Activated naive CD4-positive, alpha-beta T cell (primary cell): ENCODE measurements at places on chromosomes 13 and 19.

- no peak for DNase-seq
Observed at GRCh38 chr13:98508685-98509084, 68.2 kb downstream of the STK24 start.

DNA sequence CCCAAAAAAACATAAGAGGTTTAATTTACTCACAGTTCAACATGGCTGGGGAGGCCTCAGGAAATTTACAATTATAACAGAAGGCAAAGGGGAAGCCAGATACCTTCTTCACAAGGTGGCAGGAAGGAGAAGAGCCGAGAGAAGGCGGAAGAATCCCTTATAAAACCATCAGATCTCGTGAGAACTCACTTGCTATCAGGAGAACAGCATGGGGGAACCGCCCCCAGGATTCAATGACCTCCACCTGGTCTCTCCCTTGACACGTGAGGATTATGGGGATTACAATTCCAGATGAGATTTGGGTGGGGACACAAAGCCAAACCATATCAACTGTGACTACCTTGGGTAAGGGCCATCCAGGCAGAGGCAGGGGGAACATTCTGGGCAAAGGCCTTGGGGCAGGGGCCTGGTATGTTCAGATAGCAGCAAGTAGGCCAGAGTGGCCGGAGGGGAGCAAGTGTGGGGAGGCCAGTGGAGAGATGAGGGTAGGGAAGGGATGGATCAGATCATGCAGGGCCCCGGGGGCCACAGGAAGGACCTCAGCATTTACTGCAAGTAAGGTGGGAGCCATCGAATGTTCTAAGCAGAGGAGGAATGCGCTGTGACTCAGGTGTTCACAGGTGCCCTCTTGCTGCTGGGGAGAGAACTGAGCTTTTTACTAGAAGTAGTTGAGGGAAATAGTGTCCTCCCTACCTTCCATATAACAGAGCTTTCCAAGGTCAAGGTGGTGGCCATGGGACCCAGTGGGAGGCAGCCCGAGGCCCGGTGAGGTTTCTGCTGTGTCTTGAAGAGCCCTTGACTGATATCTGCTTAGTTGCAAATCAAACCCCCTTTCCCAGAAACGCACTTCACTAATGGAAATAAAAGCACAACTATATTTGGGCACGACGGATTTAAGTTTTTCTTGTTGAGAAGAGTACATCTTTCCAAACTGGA lies 18.0 kb downstream of the RAB3D start:
- DNase-seq, result no peak

DNA sequence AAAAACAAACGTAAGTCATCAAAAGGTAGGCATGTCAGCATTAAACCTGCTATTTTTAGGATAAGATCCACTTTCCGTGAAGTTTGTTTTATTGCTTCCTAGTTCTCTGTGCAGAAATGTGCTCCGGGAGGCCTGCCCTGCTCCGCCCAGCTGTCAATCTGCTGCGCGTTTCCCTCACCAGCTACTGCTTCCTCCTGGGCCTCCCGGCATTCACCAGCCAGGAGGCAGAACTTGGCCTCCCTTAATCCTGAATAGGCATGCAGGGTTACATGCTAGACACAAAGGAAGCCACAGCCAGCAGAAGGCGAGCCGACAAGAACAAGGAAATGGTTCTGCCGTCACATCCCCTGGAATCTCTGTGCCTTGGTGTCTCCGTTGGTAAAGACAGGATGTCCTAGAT lies 386.2 kb downstream of the IRS2 start:
- DNase-seq, result no peak

- no peak for DNase-seq
Observed at GRCh38 chr13:96768524-96768923, 225.8 kb downstream of the OXGR1 start.
